ENCODE measurements at places on chromosomes 1 and 21.

- DNase-seq: no peak
Observed at GRCh38 chr21:31282095-31282709, 61.9 kb downstream of the TIAM1 start.

GRCh38 chr1:21293537-21294265 is 3.4 kb upstream of the ECE1 start:
- DNase-seq: no peak

DNA sequence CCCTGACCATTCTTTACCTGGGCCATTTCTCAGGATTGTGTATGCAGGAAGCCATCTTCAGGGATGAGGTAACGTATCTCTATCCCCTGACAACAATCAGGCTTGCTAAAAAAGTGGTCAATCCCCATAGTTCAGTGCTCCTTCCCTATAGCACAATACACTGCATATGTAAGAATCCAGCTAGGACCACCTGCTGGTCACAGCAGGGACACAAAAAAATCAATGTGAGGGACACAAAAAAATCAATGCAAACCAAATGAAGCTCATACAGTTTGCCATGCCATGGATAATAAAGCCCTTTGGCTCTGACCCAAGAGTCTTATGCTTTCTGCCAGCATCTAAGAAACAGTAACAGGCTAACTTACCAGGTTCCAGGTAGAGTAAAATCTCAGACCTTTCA is 16.3 kb downstream of the ACBD6 start:
- DNase-seq: no peak

- no peak for DNase-seq
Observed at GRCh38 chr1:19342062-19342750, 30.1 kb downstream of the SLC66A1 start.

DNA sequence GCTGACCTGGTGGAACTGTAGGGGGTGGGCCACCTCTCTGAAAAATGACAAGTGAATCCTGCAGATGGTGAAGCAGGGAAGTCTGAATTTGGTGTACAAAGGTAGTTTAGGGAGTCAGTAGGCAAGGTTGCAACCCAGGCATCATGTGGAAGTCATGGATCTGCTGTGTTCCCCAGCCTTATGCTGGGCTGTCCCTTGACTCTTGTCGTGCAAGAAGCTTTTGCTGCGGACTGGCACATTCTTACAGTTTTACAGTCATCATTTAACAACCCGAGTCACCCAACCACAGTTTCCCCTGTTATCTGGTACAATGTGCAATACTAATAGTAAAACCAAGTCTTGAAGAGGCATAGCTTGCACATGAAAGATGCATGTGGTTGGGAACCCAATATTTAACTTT is 13.2 kb downstream of the RHOU start:
- DNase-seq: no peak

DNA sequence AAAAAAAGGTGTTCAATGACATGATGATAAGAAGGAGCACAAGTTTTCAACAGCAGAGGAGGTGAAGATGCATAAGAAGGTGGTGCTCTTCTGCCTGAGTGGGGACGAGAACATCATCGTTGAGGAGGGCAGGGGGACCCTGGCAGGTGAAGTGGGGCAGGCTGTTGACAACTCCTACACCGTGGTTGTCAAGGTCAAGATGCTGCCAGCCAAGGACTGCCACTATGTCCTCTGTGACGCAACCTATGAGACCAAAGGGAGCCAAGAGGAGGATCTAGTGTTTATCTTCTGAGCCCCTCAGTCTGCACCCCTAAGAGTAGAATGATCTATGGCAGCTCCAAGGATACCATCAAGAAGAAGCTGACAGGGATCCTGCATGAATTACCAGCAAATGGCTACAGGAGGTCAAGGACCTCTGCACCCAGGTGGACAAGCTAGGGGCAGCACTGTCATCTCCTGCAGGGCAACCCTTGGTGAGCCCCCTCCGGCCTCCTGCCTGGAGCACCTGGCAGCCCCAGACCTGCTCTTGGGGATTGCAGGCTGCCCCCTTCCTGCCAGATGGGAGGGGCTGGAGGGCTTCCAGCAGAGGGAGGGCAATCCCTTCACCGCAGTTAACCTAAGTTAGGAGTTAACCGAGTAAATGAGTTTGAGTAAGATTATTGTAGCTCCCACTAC is 80.5 kb downstream of the ZNF281 start:
- no peak for DNase-seq

- DNase-seq: no peak
Observed at GRCh38 chr1:40042341-40042740, 1.8 kb downstream of the CAP1 start.

DNA sequence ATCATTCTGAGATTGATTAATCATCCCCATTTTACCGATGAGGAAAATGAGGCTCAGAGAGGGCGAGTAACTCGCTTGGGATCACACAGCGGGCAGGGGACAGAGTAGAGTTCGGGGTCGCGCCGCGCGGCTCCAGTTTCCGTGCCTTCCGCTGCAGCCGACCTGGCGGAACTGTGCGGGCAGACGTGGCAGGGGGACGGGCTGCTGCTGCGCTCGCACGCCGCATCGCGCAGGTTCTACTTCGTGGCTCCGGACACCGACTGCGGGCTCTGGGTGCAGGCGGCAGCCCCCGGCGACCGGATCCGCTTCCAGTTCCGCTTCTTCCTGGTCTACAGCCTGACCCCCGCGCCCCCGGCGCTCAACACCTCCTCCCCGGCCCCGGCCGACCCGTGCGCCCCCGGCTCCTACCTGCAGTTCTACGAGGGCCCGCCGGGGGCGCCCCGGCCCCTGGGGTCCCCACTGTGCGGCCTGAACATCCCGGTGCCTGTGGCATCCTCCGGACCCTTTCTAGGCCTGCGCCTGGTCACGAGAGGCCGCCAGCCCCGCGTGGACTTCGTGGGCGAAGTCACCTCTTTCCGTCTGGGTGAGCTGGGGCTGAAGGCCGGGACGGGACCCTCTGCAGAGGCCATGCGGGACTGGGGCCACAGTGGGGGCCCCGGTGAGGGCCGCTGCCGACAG is 2.3 kb downstream of the LDLRAD2 start:
- no peak for DNase-seq

DNA sequence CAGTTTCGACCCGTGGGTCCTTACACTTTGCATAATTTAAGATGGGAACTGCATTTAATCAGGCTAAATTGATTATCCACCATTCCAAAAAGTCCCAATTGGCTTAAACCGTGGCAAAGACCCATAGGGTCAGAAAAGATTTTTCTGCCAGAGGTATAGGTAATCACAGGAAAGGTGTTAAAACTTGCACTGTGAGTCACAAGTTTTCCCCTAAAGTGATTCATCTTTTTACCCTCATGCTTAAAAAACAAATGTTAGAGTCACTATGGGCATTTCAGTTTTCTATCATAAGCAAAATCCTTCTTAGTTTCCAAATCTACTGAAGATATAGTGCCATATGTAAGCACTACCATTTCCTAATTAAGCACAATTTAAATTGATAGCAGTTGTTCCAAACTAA is 1079.8 kb downstream of the ADGRL2 start:
- no peak for DNase-seq

GRCh38 chr1:192474080-192474683 is 101.4 kb upstream of the RGS1 start:
- DNase-seq: no peak

- DNase-seq: no peak
Observed at GRCh38 chr1:30775433-30775975, 17.9 kb upstream of the LAPTM5 start.

GRCh38 chr1:38347446-38348175 is 301.0 kb upstream of the POU3F1 start:
- DNase-seq: no peak

DNA sequence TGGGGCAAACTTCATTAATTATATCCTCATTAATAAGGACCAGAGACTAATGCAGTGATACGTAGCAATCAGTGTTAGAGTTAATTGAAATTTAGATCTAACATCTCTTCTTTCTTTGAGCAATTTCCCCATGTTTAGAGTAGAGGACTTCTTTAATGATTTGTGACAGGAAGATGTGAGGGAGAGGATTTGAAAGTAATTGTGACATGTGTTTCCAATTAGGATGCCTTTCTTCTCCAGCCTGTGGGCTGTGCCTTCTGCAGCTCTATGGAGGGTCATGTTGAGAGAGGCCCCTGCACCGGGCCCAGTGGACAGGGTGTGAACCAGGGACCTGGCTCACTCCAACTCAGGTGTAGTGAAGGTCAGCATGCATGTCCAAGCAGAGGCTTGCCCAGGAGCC is 103.0 kb downstream of the GREM2 start:
- no peak for DNase-seq

- DNase-seq: no peak
Observed at GRCh38 chr1:66253330-66253921, 280.5 kb upstream of the SGIP1 start.

GRCh38 chr1:230125640-230126528 is 58.8 kb downstream of the GALNT2 start:
- DNase-seq: no peak

DNA sequence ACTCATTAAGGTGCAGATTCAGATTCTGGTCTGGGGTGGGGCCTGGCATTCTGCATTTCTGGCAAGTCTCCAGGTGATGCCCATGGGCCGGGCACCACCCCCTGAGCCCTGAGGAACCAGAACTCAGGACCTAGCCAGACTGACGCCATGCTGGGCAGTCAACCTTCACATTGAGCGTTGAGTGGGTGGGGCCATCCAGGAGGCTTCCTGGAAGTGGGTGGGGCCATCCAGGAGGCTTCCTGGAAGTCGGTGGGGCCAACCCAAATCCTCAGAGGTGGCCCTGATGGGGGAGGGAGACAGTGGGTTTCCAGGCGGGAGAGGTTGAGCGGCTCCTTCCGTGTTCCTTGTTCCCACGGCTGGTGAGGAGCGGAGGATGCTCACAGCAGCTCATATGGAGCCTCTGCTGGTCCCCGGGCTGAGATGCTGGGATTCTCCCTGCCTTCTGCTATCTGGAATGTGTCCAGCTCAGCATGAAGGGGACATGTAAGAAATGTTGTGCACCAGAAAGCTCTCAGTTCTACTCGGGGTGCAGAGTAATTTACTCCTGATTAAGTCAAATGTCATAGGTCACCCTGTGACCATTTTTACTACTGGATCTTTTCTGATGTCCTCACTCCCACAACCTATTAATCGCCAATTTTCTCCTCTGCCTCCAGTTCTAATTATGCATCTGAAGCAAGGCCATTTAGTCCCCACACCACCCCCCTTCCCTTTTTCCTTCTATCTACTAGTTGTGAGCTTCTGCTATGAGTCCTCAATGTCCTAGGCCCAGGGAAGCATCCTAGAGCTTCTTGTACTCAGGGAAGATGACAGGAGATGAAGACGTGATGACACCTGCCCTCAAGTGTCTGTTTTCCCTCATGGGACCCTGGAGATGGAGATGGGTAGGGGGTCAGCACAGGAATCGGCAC is 435.4 kb downstream of the PTPRU start:
- no peak for DNase-seq

GRCh38 chr1:248823517-248824001 is 2.2 kb downstream of the SH3BP5L start:
- no peak for DNase-seq

- DNase-seq: no peak
Observed at GRCh38 chr1:224774378-224774777, 155.1 kb upstream of the DNAH14 start.

- no peak for DNase-seq
Observed at GRCh38 chr1:217896490-217896889, 265.3 kb downstream of the SPATA17 start.

- no peak for DNase-seq
Observed at GRCh38 chr1:169487561-169487960, 1.8 kb upstream of the SLC19A2 start.

- DNase-seq: no peak
Observed at GRCh38 chr21:34669149-34669879, 520 bp downstream of the CLIC6 start.

DNA sequence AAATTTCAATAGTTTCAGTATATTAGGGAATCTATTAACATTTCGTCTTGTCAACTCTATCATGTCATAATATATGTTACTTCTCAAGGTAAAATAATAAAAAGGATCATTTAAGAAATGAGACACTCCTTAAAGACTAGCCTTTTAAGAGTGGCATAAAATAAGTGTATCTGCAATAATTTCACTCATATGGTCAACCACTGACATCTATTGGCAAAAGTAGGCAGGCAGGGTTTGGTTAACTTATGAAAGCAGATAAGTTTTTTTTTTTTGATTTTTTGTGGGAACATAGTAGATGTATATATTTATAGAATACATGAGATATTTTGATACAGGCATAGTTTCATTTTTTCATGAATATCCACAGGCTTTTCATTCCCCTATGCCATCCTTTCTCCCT is 5.5 kb upstream of the RGS21 start:
- DNase-seq: no peak

DNA sequence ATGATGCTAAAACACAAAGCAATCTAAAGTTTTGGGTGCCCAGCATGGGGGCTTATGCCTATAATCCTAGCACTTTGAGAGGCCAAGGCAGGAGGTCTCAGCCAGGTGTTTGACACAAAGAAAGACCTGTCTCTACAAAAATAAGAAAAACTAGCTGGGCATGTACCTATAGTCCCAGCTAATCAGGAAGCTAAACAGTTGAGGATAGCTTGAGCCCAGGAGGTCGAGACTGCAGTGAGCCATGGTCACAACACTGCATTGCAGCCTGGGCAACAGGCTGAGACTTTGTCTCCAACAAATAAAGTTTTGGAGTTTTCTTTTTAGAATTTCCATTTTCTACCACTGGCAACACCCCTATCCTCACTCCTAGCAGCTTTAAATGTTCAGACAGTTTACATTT is 55.1 kb upstream of the GUCA2A start:
- DNase-seq: no peak

DNA sequence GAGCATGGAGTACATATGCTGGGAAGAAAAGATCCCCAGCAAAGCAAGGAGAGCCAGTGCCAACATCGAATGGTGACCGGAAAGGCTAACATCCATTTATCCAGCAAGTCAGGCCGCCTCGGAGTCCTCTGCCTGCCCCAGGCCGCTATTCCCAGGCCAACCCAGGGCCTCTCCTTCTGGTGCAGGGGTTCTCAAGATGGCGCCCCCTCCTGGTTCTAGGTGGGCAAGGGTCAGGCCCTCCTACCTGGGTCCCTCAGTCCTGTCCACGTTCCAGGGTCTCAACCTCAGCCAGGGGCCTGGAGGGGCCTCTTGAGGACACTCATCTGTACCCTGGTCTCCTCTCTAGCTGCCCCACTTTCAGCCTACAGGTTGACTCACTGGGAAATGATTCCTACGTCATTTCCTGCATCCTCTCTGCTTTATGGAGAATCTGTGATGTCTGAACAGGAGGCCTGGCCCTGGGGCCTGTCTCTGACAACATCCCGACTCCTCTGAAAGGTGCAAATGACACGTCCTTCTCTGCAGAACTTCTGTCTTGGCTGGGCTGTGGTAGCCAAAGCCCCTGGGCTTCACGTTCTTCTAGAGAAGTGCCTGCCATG is 145.3 kb downstream of the PSMG1 start:
- DNase-seq: no peak

DNA sequence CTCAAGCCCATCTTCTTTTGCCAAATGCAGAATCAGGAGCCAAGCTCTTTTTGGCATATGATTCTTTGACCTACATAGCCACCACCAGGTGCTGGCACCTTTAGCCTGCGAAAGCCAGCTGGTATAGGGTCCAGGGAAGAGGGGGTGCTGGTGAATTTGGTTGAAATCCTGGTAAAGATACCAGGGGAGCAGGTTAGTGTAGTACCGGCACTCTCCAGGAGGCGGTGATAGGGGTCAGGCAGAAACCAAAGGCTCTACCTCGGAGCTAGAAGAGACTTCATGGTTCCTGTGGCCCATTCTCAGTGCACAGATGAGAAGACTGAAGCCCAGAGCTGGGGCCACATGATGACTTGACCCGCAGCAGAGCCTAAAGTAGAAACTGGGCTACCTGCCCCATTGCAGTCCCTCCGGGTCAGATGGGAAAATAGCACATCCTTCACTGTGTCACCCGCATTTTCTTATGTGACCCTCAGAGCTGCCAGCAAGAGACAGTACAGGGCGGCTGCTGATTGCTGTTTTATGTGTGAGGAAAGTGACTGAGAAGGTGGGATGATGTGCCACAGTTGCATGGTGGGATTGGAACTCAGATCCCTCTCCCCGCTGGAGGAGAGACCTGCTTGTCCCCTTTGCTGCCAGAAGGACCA is 36.0 kb upstream of the IL19 start:
- no peak for DNase-seq
